ENCODE measurements at places on chromosomes 16 and 17. TPM values are rescaled to one million over a fixed set of nuclear protein-coding genes. Genes with fewer than 3 reads are reported as not detected.

DNA sequence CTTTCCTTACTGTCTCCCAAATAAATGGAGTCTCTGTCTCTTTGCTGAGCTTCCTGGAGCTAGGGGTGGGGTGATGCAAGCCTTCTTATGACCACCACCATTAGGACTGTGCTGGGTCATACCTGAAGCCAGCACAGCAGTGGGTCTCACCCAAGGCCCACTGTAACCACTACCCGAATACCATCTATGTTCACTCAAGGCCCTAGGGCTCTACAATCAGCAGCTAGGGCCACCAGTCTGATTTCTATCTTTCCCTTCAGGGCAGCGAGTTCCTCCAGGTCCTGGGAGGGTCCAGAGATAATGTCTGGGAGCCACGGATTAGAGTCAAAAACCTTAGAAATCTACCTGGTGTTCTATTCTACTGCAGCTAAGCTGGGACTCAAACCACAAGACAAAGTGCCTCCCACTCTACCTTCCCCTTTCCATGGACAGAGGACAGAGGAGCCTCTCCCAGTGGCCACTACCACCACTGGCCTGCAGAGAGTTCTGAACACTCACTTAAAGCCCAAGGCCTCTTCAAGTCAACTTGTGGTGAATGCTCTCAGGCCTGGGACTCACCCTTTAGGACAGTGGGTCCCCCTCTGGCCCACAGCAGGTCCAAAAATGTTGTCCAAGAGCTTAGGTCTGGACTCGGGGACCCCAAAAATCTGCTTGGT, 10.9 kb upstream of the TMEM219 start:
- no peak for DNase-seq

GRCh38 chr16:54275956-54276355, 10.6 kb downstream of the IRX3 start:
- DNase-seq: no peak

GRCh38 chr17:16007439-16007838, 7.8 kb downstream of the TTC19 start:
- DNase-seq: no peak

GRCh38 chr17:499951-500461, 147.4 kb upstream of the RPH3AL start:
- DNase-seq: no peak

PPL gene
- total RNA-seq: 78.4 TPM

DNA sequence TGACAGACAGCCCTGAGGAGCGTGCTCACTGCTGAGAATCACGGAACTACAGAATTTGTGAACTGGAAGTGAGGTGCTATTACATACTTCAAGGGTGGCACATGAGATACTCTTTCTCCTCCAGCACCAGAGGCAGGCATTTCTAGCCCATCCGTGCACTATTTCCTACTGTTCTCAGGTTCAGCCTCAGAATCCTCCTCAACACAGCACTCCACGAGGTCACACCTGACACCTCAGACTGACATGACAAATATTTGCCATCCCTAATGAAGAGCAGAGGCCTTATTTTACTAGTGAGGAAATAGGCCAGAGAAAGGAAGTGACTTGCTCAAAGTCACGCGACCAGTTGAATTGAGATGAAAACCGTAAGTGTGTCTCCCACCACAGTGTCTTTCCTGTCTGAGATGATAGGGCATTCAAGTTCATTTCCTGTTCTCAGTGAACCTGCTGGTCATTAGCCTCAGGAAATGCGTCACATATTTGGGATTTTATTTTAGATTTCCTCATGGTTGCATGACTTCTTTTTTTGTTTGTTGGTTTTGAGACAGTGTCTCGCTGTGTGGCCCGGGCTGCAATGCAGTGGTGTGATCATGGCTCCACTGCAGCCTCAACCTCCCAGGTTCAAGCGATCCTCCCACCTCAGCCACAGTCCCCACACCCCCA, 23.6 kb downstream of the SEZ6 start:
- no peak for DNase-seq

DNA sequence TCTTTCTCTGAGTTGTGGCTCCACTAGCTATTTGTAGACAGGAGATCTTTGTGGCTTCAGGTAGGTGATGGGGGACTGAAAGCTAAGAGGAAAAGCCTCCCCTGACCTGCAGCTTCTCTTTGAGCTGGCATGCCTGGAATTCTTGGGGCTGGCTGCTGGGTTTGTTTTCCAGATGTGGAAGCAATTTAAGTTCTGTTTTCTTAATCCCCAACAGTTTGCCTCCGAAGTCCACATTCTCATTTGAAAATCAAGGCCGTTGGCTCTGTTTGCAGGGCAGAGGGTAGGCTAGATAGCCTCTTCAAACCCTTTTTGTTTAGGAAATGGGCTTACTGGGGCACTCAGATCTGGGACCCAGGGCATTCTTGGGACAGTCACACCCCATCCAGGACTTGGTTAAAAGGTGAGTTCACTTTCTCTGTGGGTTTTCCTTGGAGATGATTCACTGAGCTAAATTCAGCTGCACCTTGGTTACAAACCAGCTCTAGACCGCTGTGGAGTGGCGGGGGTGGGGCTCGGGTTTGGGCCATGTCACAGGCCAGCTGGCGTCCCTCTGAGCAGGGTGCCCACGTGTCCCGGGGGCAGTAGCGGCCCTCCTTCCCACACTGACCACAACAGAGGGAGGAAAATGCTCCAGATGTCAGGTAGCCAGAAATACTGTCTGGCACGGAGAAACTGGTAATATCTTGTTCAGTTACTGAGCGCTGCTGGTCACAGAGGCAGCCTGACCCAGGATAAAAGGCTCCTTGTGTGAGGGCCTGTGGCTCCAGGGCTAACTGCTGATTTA, 108.5 kb downstream of the RAB11FIP4 start:
- DNase-seq: peak; percentile 94

GRCh38 chr16:84040823-84041820, 1.5 kb downstream of the SLC38A8 start:
- DNase-seq: peak; percentile 51

DNA sequence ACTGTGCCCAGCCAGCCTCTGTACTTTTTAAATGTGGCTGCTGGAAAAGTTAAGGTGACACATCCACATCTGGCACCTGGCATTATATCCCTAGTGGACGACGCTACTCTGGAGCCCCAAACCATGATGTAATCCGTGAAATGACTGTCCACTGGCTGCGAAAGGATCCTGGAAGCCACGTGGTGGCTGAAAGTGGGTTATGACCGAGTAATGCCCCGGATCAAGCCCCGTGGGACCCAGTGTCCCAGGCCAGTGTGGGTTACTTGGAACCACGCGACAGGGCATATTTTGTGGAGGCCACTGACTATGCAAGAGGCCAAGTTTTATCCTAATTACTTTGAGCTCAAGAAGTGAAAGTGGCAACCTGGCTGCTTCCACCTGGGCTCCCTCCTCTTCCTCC, 79.6 kb downstream of the PGS1 start:
- DNase-seq: no peak

DNA sequence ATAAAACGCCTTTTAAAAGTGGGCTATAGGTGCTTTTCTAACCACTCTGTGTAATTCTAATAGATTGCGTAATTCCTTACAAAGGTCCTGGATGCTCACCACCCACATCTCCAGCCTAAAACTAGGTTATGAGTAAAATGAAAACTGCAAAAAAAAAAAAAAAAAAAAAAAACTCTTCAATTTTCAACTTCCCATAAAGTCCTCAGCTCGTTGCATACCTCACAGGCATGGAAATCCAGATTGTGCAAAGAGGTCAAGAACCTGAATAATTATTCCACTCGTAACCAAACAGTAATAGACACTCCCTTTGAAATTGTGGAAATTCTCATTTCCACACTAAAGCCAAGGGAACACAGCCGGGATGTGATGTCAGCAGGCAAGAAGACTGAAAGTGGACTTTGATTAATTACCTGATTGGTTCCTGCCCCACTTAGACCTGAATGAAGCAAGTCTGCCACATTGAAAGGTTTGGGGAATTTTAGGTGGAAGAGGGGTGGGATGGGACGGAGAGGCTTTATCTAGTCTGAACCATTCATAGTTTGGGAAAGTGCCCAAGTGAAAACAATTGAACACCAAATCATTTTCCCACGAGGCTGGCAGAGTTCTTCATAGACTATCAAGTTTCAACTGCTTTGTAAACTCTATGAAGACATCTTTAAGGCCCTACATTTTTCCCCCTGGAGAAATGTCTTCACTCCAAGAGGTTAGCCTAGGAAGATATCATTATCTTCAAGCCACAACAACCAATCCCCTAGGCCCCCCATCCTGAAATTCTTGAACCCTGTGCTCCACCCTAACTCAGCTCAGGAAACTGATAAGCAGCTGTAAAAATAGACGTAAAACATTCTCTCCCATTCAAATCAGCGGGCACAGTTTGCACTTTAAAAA, 49.1 kb upstream of the TANC2 start:
- peak; percentile 30 for DNase-seq

TBC1D26 gene
- total RNA-seq: not detected

WNK4 gene
- 14.9 TPM for total RNA-seq

- DNase-seq: no peak
Observed at GRCh38 chr17:51351890-51352289, 91.5 kb downstream of the UTP18 start.

COPZ2 gene
- 24.9 TPM for total RNA-seq

DNA sequence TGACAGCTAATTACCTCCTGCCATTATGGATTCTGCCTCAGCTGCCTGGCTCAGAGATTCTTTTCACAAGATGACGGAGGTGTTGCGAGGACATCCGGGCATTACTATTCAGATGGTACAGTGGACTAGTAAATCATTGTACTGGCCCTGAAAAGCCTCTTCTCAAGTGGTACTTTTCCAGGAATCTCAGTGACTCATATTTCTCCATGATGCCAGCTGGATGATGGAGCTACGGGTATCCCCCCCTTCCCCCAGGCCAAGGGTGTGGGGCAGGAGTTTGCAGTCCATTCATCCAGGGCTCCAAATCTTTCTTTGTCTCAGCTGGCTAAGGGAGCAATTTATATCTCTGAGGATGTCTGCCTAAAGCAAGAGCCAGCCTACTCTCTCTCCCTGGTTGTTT, 107.7 kb upstream of the GPR139 start:
- no peak for DNase-seq

ADAD2 gene
- total RNA-seq: 0.72 TPM

SLC52A1 gene
- total RNA-seq: 0.19 TPM

- no peak for DNase-seq
Observed at GRCh38 chr17:79269620-79270019, 195.0 kb downstream of the ENGASE start.

- no peak for DNase-seq
Observed at GRCh38 chr16:69150146-69150865, 17.9 kb downstream of the UTP4 start.

- no peak for DNase-seq
Observed at GRCh38 chr17:37220607-37220953, 155.2 kb upstream of the C17orf78 start.

CDH3 gene
- 61.3 TPM for total RNA-seq

ARL16 gene
- 34.7 TPM for total RNA-seq

DNA sequence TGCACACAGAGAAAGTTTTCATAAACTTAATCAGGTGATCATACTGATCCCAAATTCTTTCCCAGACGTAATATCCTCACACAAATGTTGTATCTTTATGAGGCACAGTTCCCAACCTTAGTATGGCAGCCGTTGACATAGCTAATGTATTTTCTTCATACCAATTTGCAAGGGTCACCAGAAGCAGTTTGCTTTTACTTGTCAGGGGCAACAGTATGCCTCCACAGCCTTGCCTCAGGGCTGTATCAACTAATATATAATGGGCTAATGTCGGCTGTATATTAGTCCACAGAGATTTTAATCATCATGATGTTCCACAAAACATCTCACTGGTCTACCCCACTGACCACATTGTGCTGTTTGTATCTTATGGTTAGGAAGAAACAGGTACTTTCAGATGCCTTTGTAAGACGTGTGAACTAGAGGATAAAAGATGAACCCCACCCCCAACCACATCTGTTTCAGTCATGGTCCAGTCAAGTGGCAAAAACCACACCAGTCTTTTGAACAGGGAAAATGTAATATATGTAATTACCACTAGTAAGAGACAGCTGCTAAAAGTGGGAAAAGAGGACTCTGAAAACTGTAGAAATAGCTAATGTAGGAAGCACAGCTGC, 55.2 kb downstream of the GAN start:
- DNase-seq: no peak

DNA sequence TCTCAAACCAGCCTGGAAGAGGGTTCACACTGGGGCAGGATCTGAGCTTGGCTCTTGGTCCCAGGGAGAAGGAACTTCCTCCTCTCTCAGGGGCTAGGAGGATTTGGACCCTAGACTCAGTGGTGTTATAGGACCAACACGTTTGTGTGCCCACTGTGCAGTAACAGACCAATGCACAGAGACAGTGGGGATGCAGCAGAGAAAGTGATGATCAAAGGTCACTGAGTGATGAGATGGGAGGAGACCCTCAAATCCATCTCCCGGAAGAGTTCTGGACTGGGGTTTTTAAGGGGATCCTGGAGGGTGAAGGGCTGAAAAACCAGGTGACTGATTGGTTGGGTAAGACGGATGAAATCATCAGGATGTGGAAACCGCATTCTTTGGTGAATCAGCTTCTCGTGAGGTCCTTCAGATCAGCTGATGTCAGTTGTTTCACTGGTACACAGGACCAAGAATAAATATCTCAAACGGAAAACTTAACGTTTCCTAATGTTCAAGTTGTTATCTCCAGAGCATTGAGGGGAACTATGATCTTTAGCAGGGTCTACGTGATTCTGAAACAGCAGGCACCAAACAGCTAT, 3.3 kb upstream of the VAC14 start:
- DNase-seq: no peak

DNA sequence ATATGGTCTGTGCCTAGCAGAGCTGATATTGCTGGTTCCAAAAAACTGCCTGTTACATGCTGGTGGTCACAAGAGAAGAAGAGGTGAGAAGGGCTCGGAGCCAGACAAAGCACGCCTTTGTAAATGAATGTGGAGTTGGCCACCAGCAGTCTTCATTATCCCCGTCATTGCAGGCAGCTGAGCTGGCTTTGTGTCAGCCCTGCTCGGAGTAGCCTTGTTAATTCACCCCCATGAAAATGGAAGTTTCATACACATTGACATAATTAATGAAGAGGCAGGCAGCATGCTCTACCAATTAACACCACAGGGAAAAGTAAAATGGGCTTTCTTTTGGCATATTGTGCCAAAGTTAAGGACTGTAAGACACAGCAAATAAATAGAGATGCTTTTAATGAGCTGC, 113.7 kb upstream of the RBFOX1 start:
- no peak for DNase-seq

DNA sequence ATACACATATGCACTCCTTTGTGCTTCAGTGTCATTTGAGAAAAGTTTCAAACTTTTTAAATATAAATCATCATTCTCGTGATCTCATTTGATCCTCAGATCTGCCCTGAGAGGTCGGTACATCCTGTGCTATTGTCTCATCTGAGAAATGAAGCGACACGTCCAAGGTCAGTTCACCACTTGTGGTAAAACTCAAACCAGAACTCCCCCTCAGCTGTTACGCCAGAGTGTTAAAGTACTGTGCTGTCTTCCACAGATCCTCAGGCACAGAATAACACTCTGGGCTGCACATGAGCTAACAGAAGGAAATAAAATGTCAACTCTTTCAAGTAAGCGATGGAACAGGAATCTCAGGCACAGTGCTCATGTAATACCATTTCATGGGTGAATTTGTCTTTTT, 31.4 kb downstream of the ANKFN1 start:
- DNase-seq: no peak

GRCh38 chr16:88599092-88599733, 29.0 kb downstream of the ZC3H18 start:
- peak; percentile 87 for DNase-seq

- DNase-seq: no peak
Observed at GRCh38 chr17:20159406-20160069, 150.4 kb downstream of the SPECC1 start.

PIPOX gene
- total RNA-seq: 2.8 TPM

PIRT gene
- total RNA-seq: not detected

ABCA9 gene
- 2.0 TPM for total RNA-seq

Measured in kidney (tissue), 22 donors.